ENCODE measurements at places on chromosomes 2 and 18. TPM values are rescaled to one million over a fixed set of nuclear protein-coding genes. Genes with fewer than 3 reads are reported as not detected.

COL4A4 gene
- not detected for total RNA-seq

CRYBA2 gene
- not detected for total RNA-seq

POTEE gene
- 0.48 TPM for total RNA-seq

PDIA6 gene
- total RNA-seq: 642 TPM

SP140 gene
- 0.79 TPM for total RNA-seq

- H3K36me3 ChIP-seq: peaks cover 15% of the 10 kb centered on the region
- no peak overlapping the region for H3K4me3 ChIP-seq
- no peak for DNase-seq
- H3K4me1 ChIP-seq: no peaks in the 10 kb centered on the region
- no peak overlapping the region for H3K27ac ChIP-seq
These were observed 22.1 kb downstream of the PKP4 start for GRCh38 chr2:158478816-158479215.

DNA sequence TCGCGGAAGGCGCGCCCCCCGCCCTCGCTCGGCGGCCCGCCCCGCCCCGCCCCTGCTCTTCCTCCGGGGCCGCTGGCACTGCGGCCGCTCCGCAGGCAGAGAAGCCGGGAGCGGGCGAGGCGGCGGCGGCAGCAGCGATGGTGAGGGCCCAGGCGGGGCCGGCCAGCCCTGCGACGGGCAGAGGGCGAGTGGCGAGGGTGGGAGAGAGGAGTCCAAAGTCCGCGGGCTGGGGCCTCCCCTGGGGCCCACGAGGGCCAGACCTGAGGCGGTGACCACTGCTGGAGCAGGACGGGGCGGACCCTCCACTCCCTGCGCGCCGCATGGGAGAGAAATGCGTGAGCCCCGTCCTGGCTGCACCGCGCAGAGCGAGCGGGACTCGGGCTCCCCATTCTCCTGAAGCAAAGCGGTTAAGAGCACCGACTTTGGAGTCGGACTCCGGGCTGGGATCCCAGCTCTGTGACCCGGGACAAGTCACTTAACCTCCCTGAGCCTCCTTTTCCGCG is at the start of gene VAMP5:
VAMP5 (plus strand) TSS at position 78 of the 503 bp plus-strand sequence; CDS start at position 138, 60 bp downstream.
- peak; percentile 79 for DNase-seq
- H3K4me1 ChIP-seq: peaks cover 80% of the 10 kb centered on the region
- H3K27ac ChIP-seq: peak within 1 kb of the TSS; percentile 99

- no peak for DNase-seq
- H3K4me3 ChIP-seq: no peak overlapping the region
- no peaks in the 10 kb centered on the region for H3K36me3 ChIP-seq
- no peaks in the 10 kb centered on the region for H3K27me3 ChIP-seq
- H3K27ac ChIP-seq: no peak overlapping the region
- peaks cover 16% of the 10 kb centered on the region for H3K4me1 ChIP-seq
These were observed 73.5 kb downstream of the MTCL1 start for GRCh38 chr18:8778824-8779223.

GRCh38 chr2:10471955-10472354 is 23.8 kb upstream of the ODC1 start:
- DNase-seq: no peak
- peaks cover 75% of the 10 kb centered on the region for H3K27me3 ChIP-seq
- H3K4me1 ChIP-seq: peaks cover 17% of the 10 kb centered on the region
- H3K36me3 ChIP-seq: no peaks in the 10 kb centered on the region
- no peak overlapping the region for H3K4me3 ChIP-seq
- H3K27ac ChIP-seq: no peak overlapping the region

GRCh38 chr18:32803568-32803967 is 30.7 kb upstream of the KLHL14 start:
- no peaks in the 10 kb centered on the region for H3K36me3 ChIP-seq
- no peak overlapping the region for H3K4me3 ChIP-seq
- peak overlapping the region; percentile 99 for H3K27ac ChIP-seq
- H3K27me3 ChIP-seq: no peaks in the 10 kb centered on the region

DNA sequence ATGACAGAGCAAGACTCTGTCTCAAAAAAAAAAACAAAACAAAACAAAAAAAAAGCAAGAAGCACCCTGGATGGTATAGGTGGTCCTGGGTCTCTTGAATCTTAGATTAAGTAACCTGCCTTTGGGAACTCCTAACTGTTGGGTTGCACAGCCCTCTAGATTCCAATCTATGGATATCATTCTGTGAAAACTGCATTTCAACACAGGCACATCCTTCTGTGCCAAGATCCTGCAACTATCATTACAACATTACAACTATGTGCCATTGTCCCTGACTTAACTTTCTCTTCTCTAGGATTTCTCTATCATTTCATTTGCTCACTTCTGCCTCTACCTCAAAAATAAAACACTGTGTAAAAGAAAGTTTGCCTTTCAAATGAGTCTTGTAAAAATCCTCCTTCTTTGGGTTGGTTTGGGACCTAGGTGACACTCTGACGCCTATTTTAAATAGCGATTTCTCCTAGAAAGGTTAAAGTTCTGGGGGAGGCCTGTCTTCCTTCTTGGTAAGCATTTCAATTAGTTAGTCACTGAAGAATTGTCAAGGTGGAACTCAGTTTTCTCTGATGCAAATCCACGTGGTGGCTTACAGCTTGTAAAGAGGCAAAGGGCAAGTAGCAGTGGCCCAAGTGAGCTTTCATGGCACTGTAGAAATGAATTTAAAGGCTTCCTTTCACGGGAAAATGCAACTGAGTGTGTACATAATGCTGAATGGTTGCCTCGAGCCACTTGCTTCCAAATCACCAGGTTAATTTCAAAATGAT is 9.2 kb downstream of the LGALSL start:
- DNase-seq: no peak
- no peak overlapping the region for H3K4me3 ChIP-seq
- H3K27ac ChIP-seq: no peak overlapping the region
- H3K27me3 ChIP-seq: no peaks in the 10 kb centered on the region

DNA sequence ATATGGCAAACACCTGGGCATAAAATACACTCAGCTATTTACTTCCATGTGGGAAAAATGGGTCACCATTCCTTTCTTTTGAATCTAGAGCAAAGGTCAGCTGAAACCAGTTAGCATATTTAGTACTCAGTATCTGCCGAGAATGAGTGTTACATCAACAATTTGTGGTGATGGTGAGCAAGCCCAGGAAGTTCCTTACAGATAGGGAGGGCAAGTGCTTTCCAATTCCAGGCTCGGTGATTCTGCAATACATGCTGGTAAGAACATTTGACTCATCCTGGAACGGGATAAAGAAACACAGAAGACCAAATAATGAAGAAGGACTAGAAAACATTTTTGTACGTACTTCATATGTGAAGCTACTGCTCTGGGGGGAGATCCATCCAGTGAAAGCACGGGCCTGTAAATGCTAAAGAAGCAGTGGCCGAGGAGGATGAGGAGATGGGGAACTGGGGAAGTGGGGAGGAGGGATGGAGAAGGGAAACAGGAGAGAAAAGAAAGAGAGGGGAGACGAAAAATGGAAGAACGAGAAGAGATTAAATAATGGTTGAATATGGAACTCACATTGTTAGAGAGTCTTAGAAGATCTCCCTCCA is 251.9 kb downstream of the TTC32 start:
- H3K27ac ChIP-seq: no peak overlapping the region
- H3K27me3 ChIP-seq: no peaks in the 10 kb centered on the region
- DNase-seq: no peak
- H3K36me3 ChIP-seq: no peaks in the 10 kb centered on the region
- H3K4me3 ChIP-seq: no peak overlapping the region
- H3K4me1 ChIP-seq: peaks cover 7% of the 10 kb centered on the region

DNA sequence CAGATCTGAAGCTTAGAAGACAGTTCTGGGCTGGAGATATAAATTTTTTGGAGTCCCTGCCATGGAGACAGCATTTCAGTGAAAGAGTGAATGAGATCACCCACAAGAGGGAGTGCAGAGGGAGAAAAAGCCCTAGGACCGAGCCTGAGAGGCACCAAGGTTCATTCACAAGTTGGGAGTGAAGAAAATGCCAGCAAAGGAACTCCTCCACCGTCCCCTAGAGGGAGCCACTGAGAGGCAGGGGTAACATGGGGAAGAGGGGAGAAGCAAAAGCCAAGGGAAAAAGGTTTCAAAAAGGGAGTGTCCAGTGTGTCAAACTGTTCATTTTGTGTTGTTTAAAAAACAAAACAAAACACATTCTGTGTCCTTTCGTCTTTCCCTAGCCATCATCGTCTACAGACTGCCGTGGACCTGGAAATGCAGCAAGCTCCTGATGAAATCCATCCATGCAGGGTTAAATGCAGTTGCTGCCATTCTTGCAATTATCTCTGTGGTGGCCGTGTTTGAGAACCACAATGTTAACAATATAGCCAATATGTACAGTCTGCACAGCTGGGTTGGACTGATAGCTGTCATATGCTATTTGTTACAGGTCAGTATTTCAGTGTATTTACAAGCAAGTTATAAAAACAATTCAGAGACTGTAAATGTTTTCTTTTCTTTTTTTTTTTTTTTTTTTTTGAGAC is 19.1 kb downstream of the CYBRD1 start:
- no peaks in the 10 kb centered on the region for H3K4me1 ChIP-seq
- H3K36me3 ChIP-seq: no peaks in the 10 kb centered on the region
- H3K27ac ChIP-seq: no peak overlapping the region

DNA sequence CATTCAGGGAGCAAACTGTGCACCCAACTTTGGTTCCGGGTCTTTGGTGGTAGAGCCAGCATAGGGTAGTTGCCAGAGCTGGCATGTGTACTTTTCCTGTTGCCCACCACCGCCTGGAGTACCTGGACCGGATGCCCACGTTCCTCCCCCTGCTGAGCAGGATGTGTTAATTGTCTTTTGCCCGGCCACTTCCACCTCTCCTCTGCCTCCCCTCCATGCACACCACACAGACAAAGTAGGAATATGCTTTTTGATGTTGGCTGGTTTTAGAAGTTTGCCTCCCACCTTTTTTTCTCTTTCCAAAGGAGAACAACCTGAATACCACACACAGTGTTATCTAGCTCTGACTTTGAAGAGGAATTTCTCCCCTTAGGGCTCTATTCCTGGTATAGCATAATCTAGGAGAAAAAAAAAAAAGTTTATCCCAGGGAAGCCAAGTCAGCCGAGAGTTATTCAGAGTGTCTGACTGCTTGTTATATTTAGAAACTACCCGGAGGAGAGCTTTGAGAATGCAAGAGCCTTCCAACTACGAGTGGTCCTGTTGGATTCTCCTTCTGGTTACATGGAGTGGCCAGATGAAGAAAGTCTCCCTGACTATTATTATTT is 111.9 kb downstream of the SETBP1 start:
- no peak for DNase-seq
- no peak overlapping the region for H3K27ac ChIP-seq
- no peaks in the 10 kb centered on the region for H3K36me3 ChIP-seq
- no peak overlapping the region for H3K4me3 ChIP-seq
- H3K4me1 ChIP-seq: peaks cover 40% of the 10 kb centered on the region

GRCh38 chr2:224039080-224039769 is at the start of gene SERPINE2:
TSS of gene SERPINE2 (minus strand) at chr2:224039286. CDS start at chr2:224001900, 37,386 bp downstream.
- DNase-seq: no peak
- H3K4me1 ChIP-seq: peaks cover 32% of the 10 kb centered on the region
- H3K4me3 ChIP-seq: peak within 1 kb of the TSS; percentile 77

DNA sequence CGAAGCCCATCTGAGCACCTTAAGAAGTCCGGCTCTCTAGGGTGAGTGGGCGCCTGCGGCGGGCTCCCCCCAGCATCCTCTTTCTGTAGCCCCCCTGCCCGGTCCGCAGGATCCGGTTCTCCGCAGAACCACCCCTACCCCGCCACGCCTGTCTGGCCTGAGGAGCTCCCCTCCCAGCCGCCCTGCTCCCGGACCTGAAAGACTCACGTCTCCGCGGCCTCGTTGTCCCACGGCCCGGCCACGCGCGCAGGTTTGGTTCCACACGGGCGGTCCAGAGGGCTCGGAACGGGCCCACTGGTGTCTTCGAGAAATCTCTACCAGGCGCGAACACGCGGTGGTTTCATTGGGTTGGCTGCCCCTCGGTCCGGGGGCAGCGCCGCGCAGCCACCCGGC is 237 bp downstream of the SLC39A6 start:
- peak overlapping the region; percentile 98 for H3K27ac ChIP-seq
- no peak for DNase-seq
- peaks cover 9% of the 10 kb centered on the region for H3K36me3 ChIP-seq
- peak overlapping the region; percentile 87 for H3K4me3 ChIP-seq
- peaks cover 50% of the 10 kb centered on the region for H3K4me1 ChIP-seq
- no peaks in the 10 kb centered on the region for H3K27me3 ChIP-seq

DNA sequence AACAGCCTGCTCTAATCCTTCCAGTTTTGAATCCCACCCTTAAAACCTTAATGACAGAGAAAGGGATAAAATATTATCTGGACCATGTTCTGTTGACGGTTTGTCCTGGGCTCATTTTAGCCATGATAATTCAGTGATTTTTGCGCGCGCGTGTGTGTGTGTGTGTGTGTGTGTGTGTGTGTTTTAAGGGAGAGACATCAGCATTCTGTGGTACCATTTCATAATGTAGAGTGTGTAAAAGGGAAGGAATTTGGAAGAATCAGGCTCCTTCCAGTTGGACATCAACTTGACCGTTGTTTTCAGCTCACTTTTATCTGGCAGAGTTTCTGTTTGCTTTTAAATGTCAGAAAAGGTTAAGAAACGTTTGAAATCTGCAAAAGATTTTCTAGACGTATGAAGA is 535.5 kb downstream of the TNS1 start:
- no peak overlapping the region for H3K27ac ChIP-seq
- DNase-seq: no peak
- no peaks in the 10 kb centered on the region for H3K36me3 ChIP-seq
- H3K4me1 ChIP-seq: no peaks in the 10 kb centered on the region
- no peaks in the 10 kb centered on the region for H3K27me3 ChIP-seq

DNA sequence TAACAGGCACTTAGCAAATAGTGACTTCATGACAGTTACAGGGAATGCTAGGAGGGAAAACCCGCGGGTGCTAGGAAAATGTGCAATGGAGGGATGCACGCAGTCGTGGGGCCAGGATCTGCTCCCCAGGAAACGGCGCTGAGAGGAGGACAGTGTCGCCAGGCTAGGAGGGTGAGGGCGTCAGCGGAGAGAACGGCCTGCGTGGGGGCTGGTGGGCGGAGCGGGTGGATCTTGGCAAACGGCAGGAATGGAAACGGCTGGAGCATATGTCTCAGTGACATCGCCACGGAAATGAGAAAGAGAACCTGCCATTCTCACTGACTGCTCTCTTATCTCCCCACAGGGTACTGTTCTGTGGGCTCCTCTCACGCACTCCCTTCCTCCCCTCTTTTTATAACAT is 478.5 kb upstream of the ID2 start:
- no peaks in the 10 kb centered on the region for H3K27me3 ChIP-seq
- DNase-seq: no peak
- no peaks in the 10 kb centered on the region for H3K4me1 ChIP-seq
- H3K27ac ChIP-seq: no peak overlapping the region
- no peak overlapping the region for H3K4me3 ChIP-seq

GRCh38 chr2:75592888-75593287 is 32.1 kb upstream of the EVA1A start:
- H3K4me3 ChIP-seq: no peak overlapping the region
- no peak for DNase-seq
- H3K36me3 ChIP-seq: no peaks in the 10 kb centered on the region

Measured in HepG2 (cell line).